ENCODE measurements at places on chromosomes 1 and 21.

- DNase-seq, result no peak
These were observed 4.4 kb upstream of the ELOVL1 start for GRCh38 chr1:43372172-43372571.

- no peak for DNase-seq
These were observed 52.8 kb upstream of the ACADM start for GRCh38 chr1:75671708-75672107.

- DNase-seq, result no peak
These were observed 199.0 kb upstream of the DPYD start for GRCh38 chr1:98119796-98120195.

DNA sequence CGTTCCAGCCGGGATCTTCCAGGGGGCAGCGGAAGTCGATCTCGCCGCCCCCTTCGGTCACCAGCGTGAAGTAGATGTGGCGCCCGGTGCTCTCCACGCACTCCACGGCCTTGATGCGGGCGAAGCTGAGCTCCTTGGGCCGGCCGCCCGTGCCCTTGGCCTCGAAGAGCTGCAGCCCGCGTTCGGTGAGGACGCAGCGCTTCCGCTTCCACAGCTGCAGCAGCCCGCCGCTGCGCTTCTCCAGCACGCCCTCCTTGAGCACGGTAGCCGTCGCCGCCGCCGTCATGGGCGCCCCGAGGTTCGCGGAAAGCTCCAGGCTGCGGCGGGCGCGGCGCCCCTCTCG lies 516 bp downstream of the PHLDA3 start:
- DNase-seq, result no peak

GRCh38 chr1:66929146-66929688 lies 4.4 kb downstream of the MIER1 start:
- DNase-seq, result no peak

DNA sequence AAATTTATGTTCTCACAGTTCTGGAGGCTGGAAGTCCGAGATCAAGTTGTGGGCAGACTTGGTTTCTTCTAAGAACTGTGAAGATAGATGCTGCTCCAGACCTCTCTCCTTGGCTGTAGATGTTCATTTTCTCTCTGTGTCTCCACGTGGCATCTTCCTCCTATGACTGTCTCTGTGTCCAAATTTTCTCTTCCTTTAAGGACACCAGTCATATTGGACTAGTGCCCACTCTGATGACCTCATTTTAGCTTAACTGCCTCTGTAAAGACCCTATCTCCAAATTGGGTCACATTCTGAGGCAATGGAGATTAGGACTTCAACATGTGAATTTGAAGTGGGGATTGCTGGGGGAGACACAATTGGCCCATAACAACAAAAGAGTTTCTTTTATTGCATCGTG lies 125.3 kb upstream of the ETS2 start:
- DNase-seq, result no peak

DNA sequence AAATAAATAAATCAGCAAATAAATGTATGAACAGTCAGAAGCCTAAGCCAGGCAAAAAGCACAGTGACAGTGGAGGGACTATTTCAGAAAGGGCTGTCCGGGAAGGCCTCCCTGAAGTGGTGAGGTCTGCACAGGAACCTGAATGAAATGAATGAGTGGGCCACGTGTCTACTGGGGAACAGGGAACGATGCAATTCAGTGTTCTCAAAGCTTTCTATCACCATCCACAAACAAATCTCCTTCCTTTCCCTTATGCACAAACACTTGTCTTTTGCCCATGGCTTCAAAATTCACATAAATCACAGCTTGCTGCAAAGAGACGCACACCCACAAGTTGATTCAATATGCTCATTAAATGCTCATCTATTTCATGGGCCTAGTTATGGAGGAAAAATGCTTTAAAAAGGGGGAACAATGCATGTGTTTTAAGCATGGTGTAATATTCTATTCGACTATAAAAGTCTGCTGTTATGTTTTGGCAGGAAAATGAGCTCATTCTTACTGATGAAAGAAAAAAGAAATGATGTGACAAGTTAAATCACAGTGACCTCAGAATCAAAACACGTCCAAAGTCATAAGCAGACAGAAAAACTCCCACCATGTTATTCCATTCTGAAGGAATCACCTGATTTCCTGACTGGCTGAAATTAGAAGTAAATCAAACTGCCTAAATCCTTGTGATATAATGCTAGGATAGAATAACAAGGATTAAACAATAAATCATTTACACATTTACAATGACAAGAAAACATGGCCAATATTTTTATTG lies 21.6 kb downstream of the URB1 start:
- no peak for DNase-seq

DNA sequence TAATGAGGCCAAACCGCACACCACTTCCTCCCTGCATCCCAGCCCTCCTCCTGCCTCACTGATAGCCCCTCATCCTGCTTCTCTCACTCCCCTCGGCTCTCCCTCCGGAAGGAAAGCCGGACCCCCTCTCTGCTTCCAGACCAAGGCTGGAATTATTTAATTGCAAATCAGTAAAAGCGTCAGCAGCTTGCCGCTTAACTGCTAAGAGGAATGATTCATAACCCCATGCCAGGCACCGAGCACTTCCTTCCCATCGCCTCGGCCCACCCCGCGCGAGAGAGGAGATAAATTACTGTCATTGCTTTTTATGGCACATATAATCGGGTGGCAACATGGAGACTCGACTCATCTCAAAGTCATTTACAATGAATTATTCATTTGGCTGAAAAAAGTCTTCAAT lies 77.3 kb downstream of the UBIAD1 start:
- no peak for DNase-seq

DNA sequence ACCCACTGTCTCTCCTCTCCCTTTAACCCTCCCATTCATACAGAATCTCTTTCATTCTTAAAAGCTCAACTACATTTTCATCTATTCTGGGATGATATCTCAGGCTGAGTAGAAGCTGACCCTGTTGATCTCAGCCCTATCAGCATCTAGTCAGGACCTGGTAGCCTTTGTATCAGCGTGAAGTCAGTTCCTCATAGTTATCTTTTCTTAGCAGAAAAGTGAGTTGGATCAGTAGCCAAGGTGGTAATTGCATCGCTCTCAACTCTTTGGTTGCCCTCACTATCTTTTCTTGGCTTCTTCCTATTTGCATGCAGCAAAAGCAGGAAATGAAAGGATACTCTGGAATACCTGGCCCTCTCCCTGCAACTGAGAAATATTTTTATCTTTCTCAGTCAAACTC lies 13.6 kb upstream of the GOLT1A start:
- no peak for DNase-seq

DNA sequence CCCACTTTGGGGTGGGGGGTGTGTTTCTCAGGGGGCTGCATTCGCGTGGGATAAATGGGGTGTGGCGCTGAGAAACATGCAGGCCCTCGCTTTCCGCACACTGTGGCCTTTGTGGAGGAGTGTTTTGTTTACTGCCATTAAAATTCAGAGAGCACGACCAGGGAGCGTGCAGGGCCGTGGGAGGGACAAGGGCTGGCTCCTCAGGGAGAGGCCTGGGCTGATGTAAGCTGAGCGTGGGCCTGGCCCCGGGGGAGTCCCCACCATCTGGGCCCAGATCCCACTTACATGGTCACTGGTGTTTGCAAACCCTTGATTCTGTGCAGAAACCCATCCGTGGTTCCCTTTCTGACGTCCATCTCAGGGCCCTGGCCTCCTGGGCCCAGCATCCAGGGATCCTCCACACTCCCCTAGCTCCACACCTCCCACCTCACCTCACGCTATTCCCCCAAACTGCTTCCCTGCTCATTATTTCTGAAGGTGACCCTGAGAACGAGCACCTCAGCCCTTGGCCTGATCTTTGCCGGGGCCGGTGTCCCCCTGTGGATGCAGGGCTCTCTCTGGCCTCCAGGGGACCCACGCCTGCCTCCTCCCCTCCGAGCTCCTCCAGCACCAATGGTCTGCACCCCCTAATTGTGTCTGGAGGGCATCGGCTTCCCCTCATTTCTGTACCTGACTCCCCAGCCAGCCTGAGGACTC lies 92.5 kb upstream of the SIM2 start:
- DNase-seq, result no peak

DNA sequence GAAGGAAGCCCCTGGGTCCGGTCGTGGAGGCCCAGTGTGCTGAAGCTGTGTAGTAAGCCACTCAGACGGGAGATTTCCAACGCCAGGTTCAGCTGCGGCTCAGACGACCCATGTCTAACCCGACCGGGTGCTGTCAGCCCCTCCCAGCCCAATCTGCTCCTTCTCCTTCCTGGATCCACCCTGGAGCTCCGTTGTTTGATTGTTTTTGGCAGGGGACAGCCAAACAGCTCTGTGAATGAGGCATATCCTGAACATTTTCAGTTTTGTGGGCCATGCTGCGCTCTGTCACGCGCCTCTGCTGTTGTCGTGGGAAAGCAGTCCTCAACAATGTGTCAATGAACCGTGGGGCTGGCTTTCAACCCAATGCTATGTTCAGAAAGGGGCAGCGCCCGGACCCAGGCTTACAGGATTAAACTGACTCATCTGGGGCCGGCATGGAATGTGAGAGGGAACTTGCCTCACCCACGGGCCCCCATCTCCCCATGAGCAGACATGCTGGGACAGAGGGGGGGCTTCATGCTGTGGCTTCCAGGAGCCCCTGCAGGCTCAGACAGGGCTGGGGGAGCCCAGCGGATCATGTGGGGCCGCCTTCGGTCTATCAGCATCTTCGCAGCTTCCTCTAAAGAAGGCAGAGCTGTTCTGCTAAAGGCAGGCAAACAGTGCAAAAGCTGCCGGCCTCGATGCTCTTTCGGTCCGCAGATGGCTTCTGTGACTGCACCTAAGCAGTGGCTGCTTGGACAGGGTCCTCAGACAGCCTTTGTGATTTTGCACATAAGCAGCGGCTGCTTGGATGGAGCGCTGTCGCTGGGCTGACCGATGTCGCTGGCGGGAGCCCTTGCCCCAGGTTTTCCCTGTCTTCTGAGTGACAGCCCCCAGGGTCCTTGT lies 101.7 kb downstream of the RIPK4 start:
- no peak for DNase-seq

DNA sequence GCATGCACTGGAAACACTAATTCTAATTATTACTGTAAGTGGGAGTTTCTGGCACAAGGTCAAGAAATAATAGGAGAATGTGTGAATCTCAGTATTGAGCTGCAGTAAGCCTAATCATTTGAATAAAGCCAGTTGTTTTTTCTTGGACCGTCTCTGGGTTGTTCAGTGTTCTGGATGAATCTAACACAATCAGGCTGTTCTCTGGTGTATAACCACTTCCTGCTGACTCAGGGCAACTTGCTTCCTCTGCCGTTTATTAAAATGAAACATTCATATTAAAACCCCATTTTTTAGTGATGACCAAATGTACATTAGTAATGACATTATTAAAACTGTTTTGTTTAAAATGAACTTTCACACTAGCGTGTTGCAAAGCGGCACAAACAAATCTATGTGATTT lies 273.1 kb upstream of the SNX7 start:
- DNase-seq, result no peak

GRCh38 chr1:185498207-185498606 lies 181.2 kb upstream of the IVNS1ABP start:
- no peak for DNase-seq

DNA sequence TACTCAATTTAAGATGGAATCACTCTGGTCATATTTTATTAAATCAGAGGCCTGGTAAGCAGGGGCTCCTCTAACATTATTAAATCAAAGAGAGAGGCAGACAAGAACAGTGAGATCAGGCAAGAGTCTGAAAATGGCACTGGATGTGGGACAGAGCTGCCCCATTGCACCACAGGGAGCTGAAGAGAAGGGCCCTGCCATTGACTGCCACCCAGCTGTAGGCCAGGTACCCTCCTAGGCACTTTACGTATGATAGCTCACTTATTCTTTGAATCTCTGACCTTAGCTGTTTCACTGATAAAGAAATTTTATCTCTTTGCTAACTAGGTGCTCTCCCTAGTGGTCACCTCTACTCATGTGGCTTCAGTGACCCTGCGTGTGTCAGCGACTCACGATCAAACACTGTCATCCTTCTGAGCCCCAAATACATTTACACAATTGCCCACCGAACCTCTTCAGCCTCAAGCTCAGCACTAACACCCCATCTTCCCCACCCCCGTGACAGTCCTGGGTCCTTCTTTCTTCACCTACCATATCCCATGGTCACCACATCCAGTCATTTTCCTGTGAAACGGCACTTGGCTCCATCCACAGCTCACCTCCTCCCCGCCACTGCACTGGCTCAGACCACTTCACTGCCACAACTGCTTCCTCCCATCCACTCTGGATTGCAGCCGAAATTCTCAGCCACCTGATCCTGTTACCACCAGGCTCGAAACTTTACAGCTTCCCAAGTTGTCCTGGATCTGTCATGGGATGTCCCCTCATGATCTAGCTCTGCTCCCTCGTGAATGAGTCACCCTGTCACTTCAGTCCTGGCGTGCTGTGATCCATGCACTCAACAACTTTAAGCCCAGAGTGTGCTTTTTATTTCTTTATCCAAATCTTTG lies 97.3 kb upstream of the SYT6 start:
- DNase-seq, result no peak

DNA sequence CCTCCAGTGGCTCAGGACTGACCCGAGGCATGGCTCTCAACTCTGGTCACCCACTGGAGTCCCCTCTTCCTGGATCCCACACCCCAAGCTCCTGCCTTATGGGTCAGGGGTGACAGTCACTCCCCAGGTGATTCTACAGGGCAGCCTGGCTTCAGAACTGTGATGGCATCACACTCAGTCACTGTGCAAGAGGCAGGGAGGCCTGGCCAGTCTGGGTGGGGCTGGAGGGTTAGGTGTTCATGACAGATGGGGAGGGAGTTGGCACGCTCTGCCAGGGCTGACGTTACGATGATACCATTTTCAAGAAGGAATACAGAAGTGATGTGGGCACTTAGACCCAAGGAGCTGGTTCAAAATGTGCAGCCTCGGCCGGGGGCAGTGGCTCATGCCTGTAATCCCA lies 25.2 kb upstream of the ABCG1 start:
- DNase-seq, result no peak

DNA sequence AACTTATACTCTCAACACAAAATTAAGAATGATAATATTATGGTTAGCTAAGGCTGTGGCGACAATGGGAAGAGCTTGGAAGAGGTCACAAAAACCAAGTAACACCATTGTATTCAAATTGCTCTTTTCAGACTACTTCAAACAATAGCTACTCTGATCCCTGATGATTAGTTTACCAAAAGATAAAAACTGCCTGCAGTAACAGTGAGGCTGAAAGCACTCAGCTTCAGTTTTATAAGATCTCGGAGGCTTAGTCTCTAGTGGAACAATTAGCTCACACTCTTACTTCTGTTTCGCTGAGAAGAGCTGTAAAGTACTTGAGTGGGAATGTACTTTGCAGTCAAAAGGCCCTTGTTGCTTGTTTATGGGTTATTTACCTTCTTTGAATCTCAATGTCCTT lies 278.5 kb downstream of the LRRC7 start:
- no peak for DNase-seq

GRCh38 chr1:17561561-17561985 lies 22.1 kb downstream of the ARHGEF10L start:
- DNase-seq, result no peak

DNA sequence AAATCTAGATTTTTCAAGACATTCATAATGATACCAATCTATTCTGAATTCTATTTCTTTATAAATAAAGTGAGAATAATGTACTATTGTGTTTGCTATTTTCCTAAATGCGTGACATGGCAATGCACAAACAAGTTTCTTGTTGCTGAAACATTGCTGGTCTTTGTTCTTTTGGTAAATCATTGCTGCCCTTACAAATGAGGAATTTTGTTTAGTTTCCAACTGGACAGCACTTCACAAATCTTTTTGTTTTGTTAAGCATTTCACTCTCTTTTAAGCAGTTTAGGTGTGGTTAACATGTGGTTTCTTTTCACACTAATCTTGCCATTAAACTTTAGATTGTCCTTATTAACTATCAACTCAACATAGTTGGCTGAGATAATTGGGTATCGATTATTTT lies 94.6 kb downstream of the LRRC7 start:
- DNase-seq, result no peak

Data from stimulated activated CD4-positive, alpha-beta T cell treated with anti-CD3 and anti-CD28 coated beads, Interleukin-1b, Interleukin-23, amount 100 ng/mL, for 1 hour (primary cell).